Mesothelial cell of epicardium (in vitro differentiated cells): ENCODE measurements at places on chromosomes 11 and 22.

DNA sequence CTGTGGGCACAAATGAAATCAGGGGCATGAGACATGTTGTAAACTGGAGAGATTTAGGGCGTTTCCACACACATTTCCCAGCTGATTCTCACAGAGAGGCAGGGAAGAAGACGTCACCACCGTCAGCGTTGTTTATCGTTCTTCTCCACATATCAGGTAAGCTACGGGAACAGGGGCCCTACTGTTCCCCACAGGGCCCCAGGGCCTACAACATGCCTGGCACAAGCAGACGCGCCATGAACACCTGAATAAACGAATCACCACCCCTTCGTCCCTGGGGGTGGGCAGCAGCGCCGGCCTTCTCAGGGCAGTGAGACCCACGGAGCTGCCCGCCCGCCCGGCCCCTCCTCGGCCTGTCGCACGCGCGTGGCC, 342 bp downstream of the EFCAB6 start:
- DNase-seq: no peak

DNA sequence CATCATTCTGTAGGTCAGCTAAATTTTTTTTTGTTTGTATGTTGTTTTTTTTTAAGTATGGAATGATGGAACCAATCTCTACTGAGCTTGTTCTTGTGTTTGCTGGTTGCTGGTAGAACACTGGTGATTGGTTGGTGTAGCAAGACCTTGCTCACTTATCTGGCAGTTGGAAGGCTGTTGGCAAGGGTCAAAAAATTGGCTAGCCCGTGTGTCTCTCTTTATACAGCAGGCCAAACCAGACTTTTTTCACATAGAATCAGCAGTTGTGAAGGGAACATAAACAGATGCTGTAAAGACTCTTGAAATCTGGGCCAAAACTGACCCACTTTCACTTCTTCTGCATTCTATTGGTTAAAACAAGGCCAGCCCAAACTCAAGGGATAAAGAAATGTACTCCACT, 2026.5 kb downstream of the LRRC4C start:
- no peak for DNase-seq

DNA sequence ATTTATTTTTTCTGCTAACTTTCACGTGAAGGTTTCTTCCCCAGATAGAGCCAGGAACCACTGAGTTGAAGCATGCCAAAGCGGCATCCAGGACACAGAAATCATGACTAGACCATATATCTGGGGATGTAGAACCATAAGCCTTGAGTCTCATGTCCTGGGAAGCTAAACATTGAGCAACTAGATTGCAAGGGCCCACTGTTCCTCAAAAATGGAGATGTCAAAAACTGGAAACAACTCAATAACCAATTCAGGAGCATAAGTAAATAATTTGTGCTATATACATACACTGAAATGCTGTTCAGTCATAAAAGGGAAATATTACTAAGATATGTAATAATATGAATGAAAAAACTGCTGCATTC, 29.0 kb upstream of the CARD16 start:
- no peak for DNase-seq

GRCh38 chr22:20058989-20059770, 20.9 kb upstream of the DGCR8 start:
- no peak for DNase-seq

- no peak for DNase-seq
Measured at GRCh38 chr22:45880716-45881523, 96.0 kb downstream of the WNT7B start.

GRCh38 chr22:20247010-20247505, 21.1 kb downstream of the RTN4R start:
- DNase-seq: no peak

DNA sequence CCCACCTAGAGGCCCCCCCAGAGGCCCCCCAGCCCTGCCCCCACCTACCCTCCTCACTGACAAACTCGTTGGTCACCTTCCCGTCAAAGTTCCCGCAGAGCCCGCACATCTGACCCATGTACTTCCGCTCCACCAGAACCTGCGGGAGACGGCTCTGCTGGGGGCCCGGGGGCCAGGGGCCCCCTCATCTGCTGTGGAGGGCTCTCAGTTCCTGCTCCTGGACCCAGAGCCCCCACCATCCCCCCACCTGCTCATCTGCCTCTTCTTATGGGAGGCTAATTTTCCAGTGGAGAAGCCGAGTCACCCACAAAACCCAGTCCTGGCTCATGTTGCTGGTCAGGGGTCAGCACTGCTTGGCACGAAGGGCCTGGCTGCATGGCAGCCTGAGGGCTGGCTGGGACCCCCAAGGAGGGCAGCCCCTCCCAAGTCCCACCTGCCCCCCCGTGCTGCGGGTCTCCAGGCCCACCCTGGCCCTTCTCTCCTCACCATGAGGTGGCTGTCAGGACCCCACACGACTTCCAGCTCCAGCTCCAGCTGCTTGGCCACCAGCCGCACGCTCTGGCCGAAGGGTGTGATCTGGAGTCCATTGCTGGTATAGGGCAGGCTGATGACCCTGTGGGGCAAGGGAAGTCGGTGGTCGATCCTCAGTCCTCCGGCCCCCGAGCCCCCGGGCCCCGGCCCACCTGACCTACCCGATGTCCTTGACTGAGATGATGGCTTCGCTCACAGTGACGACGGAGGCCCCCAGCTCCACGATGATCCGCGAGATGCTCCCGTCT, 5.2 kb downstream of the MUC6 start:
- no peak for DNase-seq

DNA sequence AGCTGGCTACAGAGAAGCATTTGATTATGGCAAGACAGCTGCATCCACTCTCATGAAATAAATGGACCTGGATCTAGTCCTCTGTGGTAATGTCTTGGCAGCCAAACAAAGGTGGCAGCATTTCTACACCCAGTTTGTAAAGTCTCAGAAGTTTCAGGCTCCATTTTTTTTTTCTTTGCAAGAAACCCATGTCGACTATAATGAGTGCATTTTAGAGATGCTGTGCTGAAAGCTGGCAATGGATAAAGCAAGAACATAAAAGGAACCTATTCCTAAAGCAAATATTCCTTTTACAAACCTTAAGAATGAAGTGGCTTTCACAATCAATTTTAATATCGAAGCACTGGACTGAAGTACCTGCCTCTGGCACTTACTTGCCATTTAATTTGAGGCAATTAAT, 33.5 kb downstream of the THAP12 start:
- DNase-seq: no peak

- no peak for DNase-seq
Measured at GRCh38 chr11:77515483-77515882, 41.6 kb upstream of the PAK1 start.

DNA sequence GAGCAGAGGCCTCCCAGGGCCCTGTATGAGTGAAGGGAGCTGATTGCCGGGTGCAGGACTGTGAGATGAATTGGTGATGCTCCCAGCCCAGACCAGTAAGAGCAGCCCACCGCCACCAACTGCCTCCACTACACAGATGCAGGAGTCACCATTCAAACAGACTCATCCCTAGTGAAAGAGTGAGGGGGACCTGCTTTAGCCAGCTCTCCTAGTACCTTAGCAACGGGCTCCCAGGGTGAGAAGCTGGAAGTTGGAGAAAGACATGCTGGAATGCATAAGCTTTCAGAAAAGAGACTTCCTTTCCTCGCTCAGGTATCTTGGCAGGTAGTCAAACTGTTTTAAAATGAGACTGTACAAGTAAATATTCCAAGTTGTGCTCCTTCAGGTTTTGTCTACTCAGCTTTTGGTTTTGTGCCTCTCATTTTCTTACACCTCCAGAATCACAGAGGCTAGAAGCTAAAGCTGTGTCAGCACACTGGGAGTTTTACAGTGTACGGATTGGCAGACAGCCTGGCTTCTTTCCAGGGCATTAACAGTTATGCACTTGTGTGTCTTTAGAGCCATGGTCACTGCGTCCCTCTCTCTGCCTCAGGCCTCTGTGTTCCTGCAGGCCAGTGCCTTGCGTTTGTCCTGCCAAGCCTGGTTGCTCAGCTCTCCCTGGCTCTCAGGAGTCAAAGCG, 146.2 kb downstream of the ATXN10 start:
- DNase-seq: no peak

GRCh38 chr22:50529897-50530579, at the start of gene TYMP:
Gene TYMP (minus strand): TSS chr22:50530012. CDS start chr22:50529709, 303 bp downstream.
- DNase-seq: no peak

GRCh38 chr22:48953830-48954229, 873.8 kb downstream of the BRD1 start:
- DNase-seq: no peak

DNA sequence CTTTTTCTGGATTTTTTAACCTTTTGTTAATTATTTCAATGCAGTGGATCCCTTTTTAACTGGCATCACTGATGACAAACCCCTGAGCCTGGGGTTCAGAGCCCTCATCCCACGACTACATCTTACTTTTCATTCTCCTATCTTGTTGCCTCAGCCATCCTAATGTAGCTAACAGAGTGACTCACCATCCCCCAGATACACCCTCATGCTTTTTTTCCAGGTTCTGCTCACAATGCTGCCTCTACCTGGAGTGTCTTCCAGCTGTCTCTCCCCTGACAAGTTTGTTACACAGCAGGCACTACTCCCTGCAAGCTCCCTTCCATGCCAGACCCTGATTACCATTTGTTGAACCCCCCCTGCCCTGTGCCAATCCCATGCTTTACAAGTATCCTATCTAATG, 135.4 kb downstream of the NCAM1 start:
- no peak for DNase-seq

DNA sequence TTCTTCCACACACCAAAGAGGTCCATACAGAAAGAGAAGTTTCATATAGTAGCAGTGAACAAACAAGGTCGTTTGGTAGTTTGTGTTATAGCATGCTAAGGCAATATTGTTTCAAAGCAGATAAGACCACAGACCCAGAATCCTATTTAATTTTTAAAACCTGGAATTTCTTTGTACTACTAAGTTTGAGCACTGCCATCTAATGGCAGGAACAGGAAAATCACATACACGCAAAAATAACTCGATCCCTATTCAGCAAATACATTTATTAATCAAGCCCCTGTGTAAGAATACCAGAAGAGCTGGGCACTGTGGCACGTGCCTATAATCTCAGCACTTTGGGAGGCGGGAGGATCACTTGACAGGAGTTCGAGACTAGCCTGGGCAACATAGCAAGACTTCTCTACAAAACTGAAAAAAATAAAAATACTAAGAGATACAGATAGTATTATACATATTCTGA, 2.9 kb upstream of the BTBD10 start:
- DNase-seq: no peak

GRCh38 chr11:131790586-131790985, 420.2 kb downstream of the NTM start:
- no peak for DNase-seq

- DNase-seq: no peak
Measured at GRCh38 chr11:104799251-104799650, 99.0 kb downstream of the CASP12 start.

- no peak for DNase-seq
Measured at GRCh38 chr11:36454941-36455631, 55.0 kb downstream of the TRAF6 start.

DNA sequence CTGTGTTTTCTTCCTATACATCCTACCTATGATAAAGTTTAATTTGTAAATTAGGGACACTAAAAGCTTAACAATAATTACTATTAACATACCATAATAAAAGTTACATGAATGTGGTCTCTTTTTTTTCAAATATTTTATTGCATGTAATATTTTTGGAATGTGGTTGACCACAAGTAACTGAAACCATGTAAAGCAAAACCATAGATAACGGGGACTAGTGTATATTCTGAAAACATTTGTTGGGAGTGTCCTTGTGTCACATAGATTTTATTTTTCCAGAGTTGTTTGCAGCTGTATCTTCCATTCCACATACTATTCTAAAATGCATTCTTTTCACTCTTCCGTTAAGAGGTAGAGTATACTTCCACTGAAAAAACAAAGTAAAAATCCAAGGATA, 200.4 kb downstream of the KIF18A start:
- DNase-seq: no peak

GRCh38 chr11:107669191-107669740, 42.6 kb downstream of the SLN start:
- DNase-seq: no peak

- no peak for DNase-seq
Measured at GRCh38 chr22:29121124-29121523, 48.3 kb downstream of the KREMEN1 start.

DNA sequence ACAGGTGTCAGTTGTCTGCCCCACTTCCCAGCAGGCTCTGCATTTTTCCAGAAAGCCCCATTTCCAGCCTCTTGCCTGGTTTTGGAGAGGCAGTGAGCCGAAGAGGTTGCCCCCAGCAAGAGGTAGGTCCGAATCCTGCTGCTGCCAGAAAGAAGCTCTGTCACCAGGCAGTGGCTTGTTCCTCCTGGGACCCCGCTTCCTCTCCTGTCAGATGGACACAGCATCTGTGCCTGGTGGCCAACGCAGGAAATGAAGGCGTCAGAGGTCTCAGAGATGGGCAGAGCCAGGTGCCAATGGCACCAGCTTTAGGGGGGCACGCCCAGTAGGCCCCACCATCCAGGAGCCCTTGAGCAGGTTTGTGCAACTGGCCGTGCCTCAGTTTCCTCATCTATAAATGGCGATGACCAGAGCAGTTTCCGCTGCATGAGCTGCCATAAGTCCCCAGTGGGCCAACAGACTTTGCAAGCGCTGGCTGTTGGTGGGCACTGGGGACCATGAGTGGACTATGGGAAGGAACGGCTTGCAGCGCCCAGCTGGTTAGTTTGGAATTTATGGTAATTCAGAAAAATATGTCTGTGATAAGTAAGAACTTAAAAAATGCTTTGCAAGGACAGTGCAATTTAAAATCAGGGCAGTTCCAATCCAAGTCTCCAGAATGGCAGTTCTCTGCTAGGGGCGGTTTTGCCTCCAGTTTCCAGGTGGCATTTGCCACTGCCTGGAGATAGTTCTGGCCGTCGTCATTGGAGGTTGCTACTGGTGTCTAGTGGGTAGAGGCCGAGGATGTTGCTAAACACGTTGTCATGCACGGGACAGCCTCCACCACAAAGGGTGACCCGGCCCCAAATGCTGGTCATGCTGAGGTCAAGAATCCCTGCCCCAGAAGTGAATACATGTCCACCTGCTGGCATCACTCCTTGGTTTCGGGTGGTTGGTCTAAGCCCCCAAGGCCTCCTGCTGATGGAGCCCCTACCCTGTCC, 2.3 kb upstream of the OSBPL5 start:
- no peak for DNase-seq

DNA sequence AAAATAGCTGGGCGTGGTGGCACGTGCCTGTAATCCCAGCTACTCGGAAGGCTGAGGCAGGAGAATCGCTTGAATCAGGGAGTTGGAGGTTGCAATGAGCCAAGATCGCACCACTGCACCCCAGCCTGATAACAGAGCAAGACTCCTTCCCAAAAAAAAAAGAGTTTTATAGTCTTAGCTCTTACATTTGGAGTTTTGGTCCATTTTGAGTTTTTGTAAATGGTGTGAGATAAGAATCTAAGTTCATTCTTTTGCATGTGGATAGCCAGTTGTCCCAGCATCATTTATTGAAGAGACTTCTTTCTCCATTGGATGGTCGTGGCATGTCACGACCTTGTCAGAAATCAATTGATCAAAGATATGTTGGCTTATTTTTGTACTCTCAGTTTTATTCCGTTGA, 34.6 kb downstream of the RNF121 start:
- DNase-seq: no peak

DNA sequence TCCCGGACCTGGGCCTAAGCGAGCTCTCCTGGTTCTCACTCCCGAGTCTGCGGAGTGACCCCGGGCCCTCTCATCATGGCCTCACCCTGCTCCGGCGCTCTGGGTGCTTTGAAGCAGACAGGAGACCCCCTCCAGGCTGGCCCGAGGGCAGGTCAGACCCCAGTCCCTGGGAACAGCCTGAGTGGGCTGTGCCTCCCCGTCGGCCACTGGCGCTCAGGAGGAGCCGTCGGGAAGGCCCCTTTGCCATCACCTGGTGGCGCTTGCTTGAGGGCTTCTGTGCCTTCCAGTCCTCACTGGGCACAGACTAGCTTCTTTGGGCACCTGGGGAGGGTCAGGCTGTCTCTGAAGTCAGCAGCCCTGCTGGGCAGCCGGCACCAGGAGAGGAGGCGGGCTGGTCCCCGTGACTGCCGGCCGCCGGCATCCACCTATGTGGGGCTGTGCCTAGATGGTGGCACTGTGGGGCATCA, 6.7 kb downstream of the BRSK2 start:
- DNase-seq: no peak
